ENCODE measurements at places on chromosomes 5 and 9.

- no peak for DNase-seq
These were observed 233.1 kb upstream of the MSX2 start for GRCh38 chr5:174491265-174491664.

DNA sequence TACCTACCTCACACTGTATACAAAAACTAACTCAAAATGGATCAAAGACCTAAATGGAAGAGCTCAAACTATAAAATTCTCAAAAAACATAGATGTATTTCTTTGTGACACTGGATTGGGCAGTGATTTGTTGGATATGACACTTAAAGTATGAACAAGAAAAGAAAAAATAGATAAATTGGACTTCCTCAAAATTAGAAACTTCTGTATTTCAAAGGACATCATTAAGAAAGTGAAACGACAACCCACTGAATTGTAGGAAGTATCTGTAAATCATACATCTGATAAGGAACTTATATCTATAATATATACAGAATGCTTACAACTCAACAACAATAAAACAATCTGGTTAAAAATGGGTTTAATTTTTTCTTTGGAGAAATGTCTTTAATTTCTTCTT, 96.7 kb downstream of the NRG2 start:
- no peak for DNase-seq

GRCh38 chr9:127163409-127163808, 41.0 kb upstream of the ANGPTL2 start:
- DNase-seq, result no peak

GRCh38 chr5:82561797-82562196, 283.6 kb upstream of the RPS23 start:
- DNase-seq, result no peak

- no peak for DNase-seq
These were observed 216.1 kb downstream of the NFIB start for GRCh38 chr9:14097666-14098415.

- no peak for DNase-seq
These were observed 2.1 kb downstream of the SYNPO start for GRCh38 chr5:150642567-150642927.

DNA sequence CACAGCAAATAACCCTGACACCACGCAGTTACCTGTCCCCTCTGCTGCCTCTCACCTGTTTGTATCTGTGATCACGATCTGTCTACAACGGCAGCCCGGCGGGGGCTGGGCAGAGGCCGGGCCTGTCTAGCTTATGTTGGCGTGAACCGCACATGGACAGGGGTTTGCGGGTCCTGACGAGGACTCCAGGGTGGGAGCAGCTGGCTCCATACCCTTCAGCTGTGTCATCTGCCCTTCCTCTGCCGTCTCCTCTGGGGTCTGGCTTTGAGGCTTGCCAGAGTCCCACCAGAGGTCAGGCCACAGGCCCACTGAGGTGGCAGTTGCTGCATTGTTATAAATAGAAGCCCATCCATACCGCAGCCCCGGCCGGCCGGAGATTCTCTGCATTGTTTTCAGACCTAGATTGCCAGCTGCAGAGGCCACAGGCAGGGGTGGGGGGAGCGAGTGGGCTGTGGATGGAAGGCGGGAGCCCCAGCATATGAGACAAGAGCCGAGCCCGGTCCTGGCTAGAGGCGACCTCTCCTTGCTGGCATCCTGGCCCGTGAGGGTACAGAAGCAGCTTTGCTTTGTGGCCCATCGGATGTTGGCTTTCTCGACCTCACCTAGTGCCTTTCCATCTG, 37.8 kb downstream of the FAM78A start:
- no peak for DNase-seq

DNA sequence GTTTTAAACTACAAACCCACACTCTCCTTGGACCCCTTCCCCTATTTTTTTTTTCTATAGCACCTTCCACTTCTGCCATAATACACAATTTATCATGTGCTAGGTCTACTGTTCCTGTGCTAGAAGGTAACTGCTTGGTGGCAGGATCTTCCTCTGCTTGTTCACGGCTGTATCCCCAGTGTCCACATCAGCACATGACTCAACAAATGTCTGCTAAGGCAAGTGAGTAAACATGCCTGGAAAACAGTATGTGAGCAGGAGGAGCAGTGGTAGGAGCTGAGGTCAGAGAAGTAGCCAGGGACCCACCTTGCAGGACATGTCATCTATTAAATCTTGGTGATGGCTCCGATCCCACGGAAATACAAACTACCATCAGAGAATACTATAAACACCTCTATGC, 79.4 kb downstream of the AUH start:
- DNase-seq, result no peak

DNA sequence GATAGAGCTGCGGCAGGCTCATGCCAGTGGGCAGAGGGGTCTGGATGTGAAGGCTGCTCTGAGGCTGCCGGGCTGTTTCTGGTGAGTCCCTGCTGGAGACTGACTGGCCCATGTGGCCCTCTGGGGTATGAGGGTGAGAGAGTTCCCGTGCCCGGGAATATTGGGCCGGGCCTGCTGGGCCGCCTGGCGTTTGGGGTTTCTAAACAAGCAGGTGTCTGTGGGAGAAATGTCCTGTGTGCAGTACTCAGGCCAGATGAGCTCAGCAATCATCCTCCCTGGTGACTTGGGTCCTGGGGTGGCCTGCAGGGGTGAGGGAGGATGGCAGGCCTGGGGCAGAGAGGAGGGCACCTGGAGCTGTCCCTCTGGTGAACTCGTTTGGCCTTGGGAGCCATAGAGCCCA, 74.9 kb downstream of the MACROH2A1 start:
- DNase-seq, result no peak

- DNase-seq, result no peak
These were observed 8.1 kb upstream of the SLC2A8 start for GRCh38 chr9:127388856-127389238.

GRCh38 chr9:11933926-11934325, 759.3 kb upstream of the TYRP1 start:
- DNase-seq, result no peak

All from effector memory CD8-positive, alpha-beta T cell (primary cell).